B cell (primary cell): ENCODE measurements at places on chromosomes 11 and 22. TPM values are rescaled to one million over a fixed set of nuclear protein-coding genes. Genes with fewer than 3 reads are reported as not detected.

ARFGAP2 gene
- polyA plus RNA-seq = 137 and 141 TPM in 2 replicates

- DNase-seq = no peak
- no peak overlapping the region for H3K4me3 ChIP-seq
- peaks cover 23% of the 10 kb centered on the region for H3K36me3 ChIP-seq
- H3K27me3 ChIP-seq = no peaks in the 10 kb centered on the region
These were observed 23.8 kb downstream of the YDJC start for GRCh38 chr22:21605887-21606564.

DNA sequence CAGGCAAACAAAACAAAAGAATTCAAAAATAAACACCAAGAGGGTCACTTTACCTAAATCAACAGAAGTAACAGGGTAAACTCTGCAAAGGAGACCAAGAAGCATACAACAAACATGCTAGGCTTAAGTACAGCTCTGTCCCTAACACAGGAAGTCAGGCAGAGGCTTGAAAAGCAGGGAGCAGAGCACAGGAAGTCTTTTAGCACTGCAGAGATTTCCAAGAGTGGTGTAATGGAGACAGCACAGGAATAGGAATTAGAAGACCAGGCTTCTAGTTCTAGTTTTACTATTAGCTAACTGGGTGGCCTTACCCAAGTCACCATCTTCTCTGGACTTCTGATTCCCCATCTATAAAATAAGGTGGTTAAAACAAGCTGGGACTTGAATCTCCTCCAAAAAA lies 1.9 kb downstream of the RBFOX2 start:
- peaks cover 15% of the 10 kb centered on the region for H3K4me1 ChIP-seq
- peaks cover 48% of the 10 kb centered on the region for H3K27me3 ChIP-seq
- no peak for DNase-seq

SULT4A1 gene
- polyA plus RNA-seq = not detected in 2 replicates

- H3K27ac ChIP-seq = peak overlapping the region; percentile 91
- peak; percentile 73 for DNase-seq
- H3K27me3 ChIP-seq = no peaks in the 10 kb centered on the region
- peaks cover 4% of the 10 kb centered on the region for H3K36me3 ChIP-seq
These were observed 907 bp downstream of the SLC15A3 start for GRCh38 chr11:60950933-60951605.

GRCh38 chr11:126830216-126830806 lies 170.3 kb downstream of the KIRREL3 start:
- DNase-seq = no peak
- H3K36me3 ChIP-seq = no peaks in the 10 kb centered on the region
- H3K4me3 ChIP-seq = no peak overlapping the region
- no peaks in the 10 kb centered on the region for H3K4me1 ChIP-seq

GRCh38 chr22:49230194-49230577 lies 597.5 kb downstream of the BRD1 start:
- no peaks in the 10 kb centered on the region for H3K4me1 ChIP-seq
- DNase-seq = no peak
- H3K27me3 ChIP-seq = no peaks in the 10 kb centered on the region
- no peak overlapping the region for H3K4me3 ChIP-seq
- no peak overlapping the region for H3K27ac ChIP-seq

GRCh38 chr11:74092425-74092824 lies 78.4 kb downstream of the C2CD3 start:
- H3K36me3 ChIP-seq = peaks cover 63% of the 10 kb centered on the region
- H3K27me3 ChIP-seq = no peaks in the 10 kb centered on the region
- no peak for DNase-seq
- H3K4me1 ChIP-seq = no peaks in the 10 kb centered on the region

GRCh38 chr11:73463359-73463758 lies 87.2 kb downstream of the RELT start:
- peaks cover 1% of the 10 kb centered on the region for H3K36me3 ChIP-seq
- no peak for DNase-seq
- no peak overlapping the region for H3K27ac ChIP-seq
- H3K27me3 ChIP-seq = no peaks in the 10 kb centered on the region
- H3K4me1 ChIP-seq = peaks cover 9% of the 10 kb centered on the region

DNA sequence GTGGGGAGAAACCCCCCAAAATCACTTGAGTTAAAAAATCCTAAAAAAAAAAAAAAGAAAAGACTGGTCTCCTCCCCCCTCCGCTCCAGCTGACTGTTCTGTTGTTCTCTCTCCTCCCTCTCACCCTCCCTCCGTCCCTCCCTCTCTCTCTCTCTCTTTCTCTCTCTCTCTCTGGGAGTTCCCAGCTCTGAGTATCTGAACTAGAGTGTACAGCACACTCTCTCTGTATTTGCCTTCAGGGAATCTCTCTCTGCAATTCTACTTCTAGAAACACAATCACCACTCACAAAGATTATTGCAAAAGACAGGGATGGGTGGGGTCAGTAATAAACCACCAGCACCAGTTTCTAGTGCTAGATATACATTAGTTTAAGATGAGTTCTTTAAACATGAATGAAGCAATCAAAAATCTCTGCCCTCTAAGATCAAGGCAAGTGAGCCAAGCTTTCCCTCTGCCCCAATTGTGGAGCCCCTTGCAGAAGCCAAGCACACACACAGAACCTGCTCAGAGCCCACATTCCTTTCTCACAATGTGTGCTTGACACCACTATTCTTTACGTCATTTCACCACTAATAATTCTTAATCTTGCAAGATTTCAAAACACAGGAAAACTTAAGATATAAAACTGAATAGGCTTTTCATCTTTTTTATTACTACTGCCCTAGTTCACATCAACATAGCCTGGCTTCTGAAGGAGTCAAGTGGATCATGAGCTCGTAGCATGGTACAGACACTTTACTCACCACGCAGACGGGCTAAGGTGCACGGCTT lies 133.5 kb downstream of the RBFOX2 start:
- H3K27ac ChIP-seq = no peak overlapping the region
- peaks cover 8% of the 10 kb centered on the region for H3K27me3 ChIP-seq
- no peak for DNase-seq
- no peaks in the 10 kb centered on the region for H3K36me3 ChIP-seq
- H3K4me3 ChIP-seq = no peak overlapping the region
- H3K4me1 ChIP-seq = no peaks in the 10 kb centered on the region

DNA sequence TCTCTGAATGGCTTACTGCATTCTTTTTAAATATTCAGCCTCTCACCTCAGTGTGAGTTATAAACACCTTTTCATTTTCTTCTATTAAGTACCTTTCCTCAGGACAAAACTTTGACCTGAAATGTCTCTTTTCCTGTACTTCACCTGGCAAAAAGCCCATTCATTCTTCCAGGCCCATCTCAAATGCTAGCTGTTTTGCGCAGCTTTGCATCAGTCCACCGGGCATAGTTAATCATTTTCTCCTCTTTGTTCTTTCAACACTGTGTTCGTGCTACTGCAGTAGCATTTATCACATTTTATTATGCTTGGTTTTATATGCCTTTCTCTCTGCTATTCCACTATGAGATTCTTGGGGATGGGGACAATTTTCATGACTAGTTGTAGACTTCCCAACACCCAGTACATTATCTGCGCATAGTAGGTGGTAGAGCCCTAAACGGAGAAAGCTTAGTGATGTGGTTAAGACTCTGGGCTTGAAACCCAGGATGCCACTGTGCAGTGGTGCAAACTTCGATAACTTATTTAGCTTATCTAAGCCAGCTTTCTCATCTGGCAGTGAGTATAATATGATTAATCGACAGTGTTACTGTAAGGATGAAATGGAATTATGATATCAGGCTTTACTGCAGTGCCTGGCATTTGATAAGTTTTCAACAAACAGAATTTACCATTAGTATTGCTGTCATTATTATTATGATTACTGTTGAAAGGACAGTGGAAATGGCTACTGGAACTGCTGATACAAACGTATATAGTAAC lies 695.7 kb downstream of the NELL1 start:
- H3K27me3 ChIP-seq = no peaks in the 10 kb centered on the region
- no peaks in the 10 kb centered on the region for H3K4me1 ChIP-seq
- no peak overlapping the region for H3K27ac ChIP-seq
- no peaks in the 10 kb centered on the region for H3K36me3 ChIP-seq
- no peak overlapping the region for H3K4me3 ChIP-seq

SCGB1D2 gene
- not detected in 2 replicates for polyA plus RNA-seq

TRPC6 gene
- 0.01 TPM in 1 of 2 replicates, not detected in the other for polyA plus RNA-seq

HBB gene
- polyA plus RNA-seq = 69.7 and 1,053 TPM in 2 replicates

MAP6 gene
- 0.12 and 0.54 TPM in 2 replicates for polyA plus RNA-seq

DNA sequence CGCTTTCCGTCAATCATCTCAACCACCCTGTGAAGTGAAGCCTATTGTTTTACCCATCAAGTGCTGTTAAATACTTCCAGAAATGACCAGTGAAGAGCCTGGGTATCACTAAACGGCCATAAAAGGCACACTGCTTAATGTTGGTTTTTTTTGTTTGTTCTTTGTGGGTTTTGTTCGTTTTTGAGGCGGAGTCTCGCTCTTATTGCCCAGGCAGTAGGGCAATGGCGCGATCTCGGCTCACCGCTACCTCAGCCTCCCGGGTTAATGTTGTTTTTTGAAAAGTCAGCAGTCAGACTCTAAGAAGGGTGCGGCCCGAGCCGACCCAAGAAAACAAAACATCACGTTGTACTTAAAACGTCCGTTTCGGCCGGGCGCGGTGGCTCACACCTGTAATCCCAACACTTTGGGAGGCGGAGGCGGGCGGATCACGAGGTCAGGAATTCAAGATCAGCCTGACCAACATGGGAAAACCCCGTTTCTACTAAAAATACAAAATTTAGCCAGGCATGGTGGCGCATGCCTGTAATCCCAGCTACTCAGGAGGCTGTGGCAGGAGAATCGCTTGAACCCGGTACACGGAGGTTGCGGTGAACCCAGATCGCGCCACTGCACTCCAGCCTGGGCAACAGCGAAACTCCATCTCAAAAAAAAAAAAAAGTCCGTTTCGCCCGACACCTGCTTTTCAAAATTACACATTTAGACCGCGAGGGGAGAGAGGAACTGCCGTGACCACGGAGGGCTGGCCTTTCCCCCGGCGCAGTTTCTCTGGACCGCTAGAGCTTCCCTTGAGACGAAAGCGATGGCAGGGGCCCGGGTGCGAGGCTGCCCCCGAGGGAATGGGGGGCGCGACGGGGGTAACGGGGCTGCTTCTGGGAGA lies 714 bp downstream of the CD59 start:
- H3K4me3 ChIP-seq = peak overlapping the region; percentile 78
- no peaks in the 10 kb centered on the region for H3K36me3 ChIP-seq
- no peaks in the 10 kb centered on the region for H3K27me3 ChIP-seq
- H3K27ac ChIP-seq = peak overlapping the region; percentile 57
- DNase-seq = peak; percentile 76

RIC3 gene
- polyA plus RNA-seq = 62.4 and 72.4 TPM in 2 replicates

LRRC10B gene
- polyA plus RNA-seq = 0.12 and 0.15 TPM in 2 replicates

DNA sequence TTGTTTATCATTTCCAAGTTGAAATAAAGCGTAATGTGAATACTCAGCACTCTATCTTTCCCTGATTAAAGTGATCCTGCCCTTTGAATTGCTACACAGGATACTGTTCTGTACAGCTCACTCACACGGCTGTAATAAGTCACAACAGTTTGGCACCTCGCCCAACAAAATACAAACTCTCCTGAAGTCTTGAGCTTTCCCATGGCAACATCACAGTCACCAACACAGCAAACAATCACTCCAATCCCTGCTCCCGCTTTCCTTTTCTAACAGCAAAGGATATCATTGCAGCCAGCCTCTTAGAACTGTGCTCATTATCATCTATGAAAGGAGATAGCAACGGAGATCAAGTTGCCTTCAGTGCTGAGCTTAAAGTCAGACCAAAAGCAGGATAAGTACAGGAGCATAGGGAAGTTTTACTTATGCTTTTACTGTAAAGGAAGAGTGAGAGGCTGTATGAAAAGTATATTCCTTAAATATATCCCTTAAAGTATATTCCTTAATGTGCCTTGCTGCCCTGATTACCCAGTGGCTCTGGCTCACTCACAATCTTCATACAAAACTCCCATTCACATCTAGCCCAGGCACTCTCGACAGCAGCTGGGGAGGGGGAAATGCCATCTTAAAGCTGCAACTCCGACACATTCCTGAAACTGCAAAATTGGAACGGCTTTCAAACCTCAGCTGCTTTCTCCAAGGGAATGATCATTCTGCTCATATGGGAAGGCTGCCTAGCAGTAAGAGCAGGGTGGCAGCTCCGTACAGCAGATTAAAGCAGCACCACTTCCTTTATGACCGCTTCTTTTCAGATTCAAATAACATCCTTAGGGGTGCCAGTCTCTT lies 35.8 kb downstream of the MAML2 start:
- H3K36me3 ChIP-seq = peaks cover 5% of the 10 kb centered on the region
- no peaks in the 10 kb centered on the region for H3K27me3 ChIP-seq
- H3K4me1 ChIP-seq = no peaks in the 10 kb centered on the region
- H3K4me3 ChIP-seq = no peak overlapping the region

DNA sequence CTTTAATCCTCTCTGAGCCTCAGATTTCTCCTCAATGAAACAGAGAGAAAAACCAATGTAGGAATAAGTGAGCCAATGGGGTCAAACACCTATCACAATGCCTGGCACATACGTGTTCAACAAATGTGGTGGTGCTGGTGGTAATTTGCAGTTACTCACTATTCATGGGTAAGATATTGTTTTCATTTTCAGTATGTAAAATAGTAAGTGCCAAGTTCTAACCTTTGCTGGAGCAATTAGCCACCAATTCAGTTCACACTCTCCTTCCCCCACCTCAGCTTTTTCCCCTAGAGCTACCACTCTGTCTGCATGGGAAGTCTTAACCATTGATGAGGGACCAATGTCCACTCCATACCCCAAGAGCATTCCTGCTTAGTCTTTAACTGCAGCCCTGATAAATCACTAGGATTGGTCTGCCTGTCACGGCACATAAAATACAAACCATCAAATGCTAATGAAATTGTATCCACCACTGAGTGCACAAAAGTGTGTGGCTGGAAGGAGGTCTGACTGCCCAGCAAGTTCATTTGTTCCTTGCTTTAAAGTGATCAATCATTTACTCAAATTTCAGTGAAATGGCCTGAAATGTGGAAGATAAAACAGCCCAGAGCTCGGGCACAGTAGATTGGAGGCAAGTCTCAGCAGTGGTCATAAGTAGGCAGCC lies 187.4 kb upstream of the API5 start:
- no peaks in the 10 kb centered on the region for H3K27me3 ChIP-seq
- H3K27ac ChIP-seq = no peak overlapping the region
- H3K4me1 ChIP-seq = no peaks in the 10 kb centered on the region
- no peak overlapping the region for H3K4me3 ChIP-seq

DNA sequence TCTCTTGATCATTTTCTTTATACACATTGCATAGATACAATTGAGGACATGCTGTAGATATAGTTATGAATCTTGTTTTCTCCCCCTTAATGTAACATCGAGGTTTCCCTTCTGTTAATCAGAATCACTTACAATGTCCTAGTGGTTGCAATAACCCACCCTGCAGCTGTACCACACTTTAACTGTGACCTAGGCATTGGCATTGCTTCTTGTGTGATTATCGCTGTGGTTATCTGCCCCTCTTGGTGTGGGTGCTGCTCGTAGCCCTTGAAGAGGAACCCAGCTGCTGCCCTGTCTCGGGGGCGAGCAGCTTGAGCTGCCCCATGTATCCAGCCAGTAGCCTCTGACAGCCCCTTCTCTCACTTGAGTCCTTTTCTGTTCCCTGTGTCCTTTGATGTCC lies 1.5 kb downstream of the DGAT2 start:
- DNase-seq = no peak
- H3K4me1 ChIP-seq = peaks cover 64% of the 10 kb centered on the region
- no peaks in the 10 kb centered on the region for H3K36me3 ChIP-seq
- H3K27ac ChIP-seq = no peak overlapping the region
- no peaks in the 10 kb centered on the region for H3K27me3 ChIP-seq
